ENCODE measurements at places on chromosomes 16 and 17.

GRCh38 chr16:67180166-67180565 lies 3.6 kb downstream of the MATCAP1 start:
- DNase-seq, result no peak

- no peak for DNase-seq
These were observed 17.4 kb downstream of the IRF8 start for GRCh38 chr16:85916141-85916890.

GRCh38 chr17:354651-355556 lies 2.3 kb upstream of the RPH3AL start:
- no peak for DNase-seq

DNA sequence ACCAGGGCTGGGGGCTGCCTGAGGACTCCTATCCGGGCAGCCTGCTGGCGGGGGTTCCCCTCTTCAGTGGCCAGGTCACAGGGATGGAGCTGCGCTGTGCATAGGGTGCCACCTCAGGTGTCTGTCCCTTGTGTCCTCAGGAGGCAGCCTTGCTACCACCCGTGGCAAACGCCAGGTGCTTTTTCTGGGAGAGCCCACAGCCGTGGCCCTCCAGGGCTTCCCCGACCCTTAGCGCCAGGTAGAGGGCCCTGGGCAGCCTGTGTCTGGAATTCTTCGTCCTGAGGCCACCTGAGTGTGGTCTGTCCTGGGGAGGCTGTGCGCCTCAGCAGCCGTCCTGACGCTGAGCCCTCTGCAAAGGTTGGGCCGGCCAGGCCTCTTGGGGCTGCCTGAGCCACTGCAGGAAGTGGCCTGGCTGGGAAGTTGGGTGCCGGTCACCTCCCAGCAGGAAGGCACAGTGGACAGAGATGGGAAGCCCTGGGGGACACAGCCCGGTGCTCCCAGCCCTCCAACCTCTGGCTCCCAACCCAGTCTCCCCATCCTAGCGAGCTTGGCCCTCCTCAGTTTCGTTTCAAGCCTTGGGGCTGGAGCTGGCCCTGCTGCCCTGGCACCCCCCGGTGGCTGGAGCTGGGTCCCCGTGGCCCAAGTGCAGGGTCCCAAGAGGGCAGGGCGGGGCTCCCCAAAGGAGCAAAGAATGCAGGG lies 7.6 kb upstream of the BAIAP3 start:
- DNase-seq, result no peak

DNA sequence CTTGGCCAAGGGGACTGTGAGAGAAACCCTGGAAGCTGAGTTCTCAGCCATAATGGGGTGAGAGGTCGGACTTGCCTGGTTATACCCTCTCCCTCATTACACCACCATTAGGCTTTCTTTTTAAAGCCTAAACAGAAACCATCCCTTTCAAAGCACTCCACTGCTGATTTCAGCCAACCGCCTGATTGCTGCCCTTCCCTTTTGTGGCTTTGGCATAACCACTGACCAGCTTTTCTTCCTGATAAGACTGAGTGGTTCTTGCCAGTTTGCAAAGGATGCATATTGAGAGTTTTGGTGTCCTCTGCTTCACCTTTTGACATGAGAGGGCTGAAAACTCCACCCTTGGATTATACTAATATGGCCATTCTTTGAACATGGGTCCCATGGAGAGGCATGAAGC lies 308.2 kb upstream of the GOT2 start:
- DNase-seq, result no peak

GRCh38 chr17:42642336-42642735 lies 16.7 kb upstream of the TUBG2 start:
- DNase-seq, result no peak

DNA sequence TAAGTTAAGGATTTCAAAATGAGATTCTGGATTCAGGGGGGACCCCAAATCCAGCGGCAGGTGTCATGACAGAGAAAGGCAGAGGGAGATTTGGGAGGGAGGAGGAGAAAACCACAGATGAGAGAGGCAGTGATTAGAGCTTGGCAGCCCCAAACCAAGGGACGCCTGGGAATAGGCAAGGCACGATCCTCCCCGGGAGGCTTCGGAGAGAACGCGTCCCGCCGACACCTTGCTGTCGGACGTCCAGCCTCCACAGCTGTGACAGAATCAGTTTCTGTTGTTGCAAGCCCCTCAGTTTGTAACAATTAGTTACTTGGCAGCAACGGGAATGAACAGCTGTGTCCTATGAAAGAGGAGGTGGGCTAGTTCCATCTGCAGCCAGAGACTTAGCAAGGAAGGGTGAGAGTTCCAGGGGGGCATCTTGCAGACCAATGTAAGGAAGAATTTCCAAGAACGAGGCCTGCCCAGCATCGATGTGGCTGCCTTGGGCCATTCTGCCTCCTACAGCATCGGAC lies 110.7 kb upstream of the SDK2 start:
- no peak for DNase-seq

GRCh38 chr17:48795444-48796162 lies 21.4 kb downstream of the TTLL6 start:
- DNase-seq, result no peak

DNA sequence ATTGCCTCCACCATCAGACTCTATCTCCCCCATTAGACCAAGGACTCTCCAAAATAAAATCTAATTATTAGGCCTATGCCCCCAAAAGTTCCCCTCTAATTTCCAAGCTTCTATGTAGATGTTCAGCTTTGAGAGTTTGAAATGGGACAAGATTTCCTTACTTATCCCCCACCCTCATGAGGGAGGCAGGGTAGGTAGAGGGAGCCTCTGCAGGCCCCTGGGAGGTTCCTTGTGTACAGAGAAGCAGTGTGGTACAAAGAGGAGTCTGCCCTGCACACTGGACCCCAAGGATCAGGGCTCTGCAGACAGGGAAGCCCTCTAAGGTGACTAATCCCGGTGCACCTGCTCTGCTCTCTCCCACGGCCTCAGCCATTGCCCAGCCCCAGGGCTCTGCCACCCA lies 2.5 kb downstream of the KRT17 start:
- no peak for DNase-seq

DNA sequence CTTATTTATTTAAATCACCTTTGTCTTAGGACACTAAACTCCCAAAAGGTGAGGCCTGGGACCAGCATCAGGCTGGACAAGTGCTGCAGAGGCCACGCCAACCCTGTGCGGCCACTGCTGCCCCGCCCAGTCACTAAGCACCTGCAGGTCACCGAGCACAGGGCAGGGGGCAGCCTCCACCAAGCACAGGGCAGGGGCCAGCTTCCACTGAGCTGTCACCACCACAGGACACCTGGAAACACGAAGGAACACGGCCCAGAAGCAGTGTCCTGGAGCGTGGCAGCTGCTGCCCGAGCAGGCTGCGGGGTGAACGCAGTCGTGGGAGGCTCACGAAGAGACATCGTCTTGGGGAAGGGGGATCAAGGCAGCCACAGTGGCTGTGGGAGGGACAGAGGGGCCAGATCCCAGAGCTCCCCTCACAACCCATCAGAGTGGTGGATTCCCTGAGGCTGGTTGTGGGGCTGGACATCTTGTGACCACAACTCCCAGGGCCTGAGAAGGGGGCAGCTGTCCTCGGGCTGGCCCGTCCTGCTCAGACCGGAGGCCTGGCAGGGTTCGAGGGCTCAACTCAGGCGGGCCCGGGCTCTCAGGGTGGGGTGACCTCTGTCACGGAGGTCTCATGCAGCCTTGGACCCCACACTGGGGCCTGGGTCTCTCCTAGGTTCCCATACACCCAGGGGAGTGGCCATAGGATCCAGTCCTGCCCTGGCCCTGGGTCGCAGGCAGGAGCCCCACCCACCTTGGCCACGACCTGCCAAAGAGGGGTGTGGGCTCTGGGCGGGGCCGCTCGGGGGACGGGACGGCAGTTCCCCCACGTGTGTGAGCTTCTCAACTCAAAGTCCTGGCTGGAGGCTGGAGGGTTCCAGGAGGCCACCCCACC lies 18.7 kb downstream of the RAB40B start:
- no peak for DNase-seq

DNA sequence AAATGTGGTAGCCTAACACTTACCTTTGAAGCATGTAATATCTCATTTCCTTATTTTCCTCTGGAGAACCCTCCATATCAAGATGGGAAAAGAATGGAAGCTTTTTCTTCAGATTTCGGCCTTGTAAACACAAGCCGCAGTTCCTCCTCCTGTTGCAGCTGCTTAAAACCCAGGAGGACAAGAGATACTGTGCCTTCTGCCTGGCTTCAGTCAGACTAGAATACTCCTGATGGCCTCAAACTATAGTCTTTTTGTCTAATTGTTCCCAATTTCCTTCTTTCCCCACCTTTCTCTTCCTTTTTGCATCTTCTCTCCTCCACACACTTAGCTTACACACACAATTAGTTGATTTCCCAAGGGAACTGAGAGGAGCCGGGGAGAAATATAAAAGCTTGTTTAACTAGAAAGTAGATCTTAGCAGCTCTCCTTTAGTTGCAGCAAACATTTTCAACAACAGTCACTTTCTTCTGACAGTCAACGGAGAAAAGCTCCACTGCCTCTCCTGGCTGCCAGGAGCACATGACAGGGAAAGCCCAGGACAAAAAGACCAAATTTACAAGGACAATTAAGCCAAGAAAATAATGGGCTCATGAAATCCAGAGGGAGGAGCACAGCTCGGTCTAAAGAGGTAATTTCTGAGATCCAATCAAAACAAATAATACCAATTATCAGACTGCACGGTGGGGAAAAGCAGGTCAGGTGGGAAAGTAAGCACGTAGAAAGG lies 76.4 kb upstream of the C17orf78 start:
- no peak for DNase-seq

DNA sequence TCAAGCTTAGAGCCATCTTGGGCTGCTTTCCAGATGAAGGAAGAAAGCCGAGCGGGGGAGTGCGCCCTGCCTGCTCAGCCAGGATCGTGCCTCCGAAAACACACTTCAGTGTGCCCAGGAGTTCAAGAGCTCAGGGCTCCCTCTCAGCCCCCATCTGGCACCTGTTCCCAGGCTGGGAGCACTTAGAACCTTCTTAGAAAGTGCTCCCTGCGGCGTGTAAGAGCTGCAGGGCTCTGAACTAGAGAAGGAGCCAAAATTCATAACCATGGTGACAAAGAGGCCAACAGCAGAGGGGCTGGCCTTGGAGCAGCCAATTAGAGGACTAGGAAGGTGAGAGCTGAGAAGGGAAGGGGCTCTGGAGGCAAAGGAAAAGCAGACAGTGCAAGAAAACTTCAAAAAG lies 59.0 kb upstream of the TNRC6C start:
- no peak for DNase-seq

DNA sequence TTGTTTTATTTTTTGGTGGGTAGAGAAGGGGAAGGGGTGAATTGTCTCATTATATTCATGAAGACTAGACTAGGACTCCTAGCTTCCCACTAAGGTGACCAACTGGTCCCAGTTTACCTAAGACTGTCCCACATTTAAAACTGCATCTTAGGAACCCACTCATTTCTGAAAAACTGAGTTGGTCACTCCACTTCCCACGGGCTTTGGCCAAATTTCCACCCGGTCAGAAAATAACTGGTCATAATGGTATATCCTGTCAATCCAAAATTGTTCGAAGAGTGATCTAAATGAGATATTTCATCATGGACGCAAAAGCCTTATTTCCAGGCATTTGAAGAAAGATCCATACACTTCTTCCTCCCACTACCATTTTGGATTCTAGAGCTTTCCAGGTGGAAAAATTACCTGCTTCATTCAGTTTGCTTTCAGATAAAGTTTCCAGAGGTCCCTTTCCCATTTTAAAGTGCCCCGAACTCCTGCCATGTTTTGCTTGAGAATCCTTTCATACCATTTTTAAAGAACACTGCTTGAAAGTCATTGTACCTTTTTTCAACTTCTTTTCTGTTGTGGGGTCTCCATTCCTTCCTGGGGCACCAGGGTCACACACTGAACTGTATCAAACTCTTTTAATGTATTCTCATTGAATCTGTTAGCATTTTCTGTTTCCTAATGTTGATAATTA lies 21.8 kb upstream of the ZFHX3 start:
- no peak for DNase-seq

- no peak for DNase-seq
These were observed 26.3 kb upstream of the OR4D1 start for GRCh38 chr17:58121925-58122324.

DNA sequence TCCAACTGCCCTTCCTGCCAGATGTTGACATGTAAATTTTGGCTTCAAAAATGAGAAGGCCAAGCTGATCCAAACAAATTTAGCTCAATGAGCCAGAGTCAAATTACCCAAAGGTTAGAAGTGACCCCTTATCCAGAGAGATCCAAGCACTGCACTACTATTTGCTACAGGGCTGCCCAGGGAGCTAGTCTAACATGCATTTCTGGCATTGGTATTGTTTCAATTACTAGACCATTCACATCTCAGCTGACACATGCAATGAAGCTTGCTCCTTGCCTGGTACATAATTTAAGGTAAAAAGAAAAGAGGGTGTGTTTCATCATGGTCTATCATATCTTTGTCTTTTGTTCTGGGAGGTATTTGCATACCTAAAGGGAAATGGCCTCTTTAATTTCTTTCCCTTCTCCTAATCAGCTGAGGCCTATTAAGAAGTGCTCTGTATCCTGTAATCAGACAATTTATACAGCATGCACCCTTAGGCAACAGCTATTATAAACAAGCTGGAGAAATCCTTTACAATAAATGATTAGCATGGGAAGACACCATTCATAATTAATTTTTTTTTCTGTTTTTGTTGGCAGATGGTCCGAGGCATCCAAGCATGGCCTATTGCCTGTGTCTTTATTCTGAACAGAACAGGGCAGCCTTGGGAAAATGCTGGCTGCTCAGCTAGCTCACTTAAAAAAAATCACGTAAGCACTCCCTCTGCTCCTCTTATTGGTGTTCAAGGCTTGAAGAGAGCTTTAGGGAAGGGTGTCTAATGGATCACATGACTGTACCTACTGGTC lies 161.5 kb upstream of the SALL1 start:
- no peak for DNase-seq

GRCh38 chr17:81511804-81512561 lies 616 bp downstream of the ACTG1 start:
- DNase-seq, result peak; percentile 36

DNA sequence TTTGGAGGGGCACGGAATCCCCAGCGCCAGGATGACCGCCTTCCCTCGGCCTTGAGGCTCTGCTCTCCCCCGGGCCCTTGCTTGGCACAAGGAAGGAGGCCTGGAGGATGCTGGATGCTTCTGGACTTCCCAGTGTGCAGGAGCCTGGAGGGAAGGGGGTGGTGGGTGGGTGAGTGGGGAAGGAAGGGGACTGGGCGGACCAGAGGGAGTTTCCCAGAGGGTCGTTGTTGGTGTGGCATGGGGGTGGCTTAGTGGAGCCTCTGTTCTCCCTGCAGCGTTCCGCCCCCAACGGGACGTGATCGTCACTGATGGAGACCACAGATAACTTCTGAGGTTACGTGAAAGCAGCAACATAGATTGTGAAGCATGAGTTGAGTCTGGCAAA lies 140.0 kb downstream of the IRF8 start:
- DNase-seq, result no peak

GRCh38 chr17:31401456-31402254 lies 10.2 kb downstream of the RAB11FIP4 start:
- no peak for DNase-seq
